ENCODE measurements at places on chromosomes 12 and 14.

- DNase-seq, result no peak
Observed at GRCh38 chr14:90795744-90796143, 20.5 kb downstream of the TTC7B start.

GRCh38 chr14:35406506-35407305 lies 2.2 kb upstream of the NFKBIA start:
- no peak for DNase-seq

- DNase-seq, result no peak
Observed at GRCh38 chr12:32398181-32398580, 1.2 kb upstream of the FGD4 start.

DNA sequence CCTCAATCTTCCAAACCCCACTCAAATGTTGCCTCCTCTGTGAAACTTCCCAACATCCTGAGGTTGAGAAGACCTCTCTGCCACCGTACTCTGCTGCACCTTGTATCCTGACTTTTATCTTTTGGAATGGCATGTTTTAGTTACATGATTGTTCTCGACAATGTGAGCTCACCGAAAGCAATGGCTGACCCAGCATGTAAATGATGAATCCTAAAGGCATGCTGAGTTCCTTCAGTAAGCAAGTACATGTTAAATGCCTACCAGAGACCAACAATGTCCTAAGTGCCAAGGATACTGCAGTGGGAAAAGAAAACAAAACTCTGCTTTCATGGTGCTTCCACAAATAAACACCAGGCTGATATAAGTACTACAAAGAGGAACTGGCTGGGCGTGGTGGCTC lies 13.7 kb downstream of the PPP1R13B start:
- DNase-seq, result no peak

DNA sequence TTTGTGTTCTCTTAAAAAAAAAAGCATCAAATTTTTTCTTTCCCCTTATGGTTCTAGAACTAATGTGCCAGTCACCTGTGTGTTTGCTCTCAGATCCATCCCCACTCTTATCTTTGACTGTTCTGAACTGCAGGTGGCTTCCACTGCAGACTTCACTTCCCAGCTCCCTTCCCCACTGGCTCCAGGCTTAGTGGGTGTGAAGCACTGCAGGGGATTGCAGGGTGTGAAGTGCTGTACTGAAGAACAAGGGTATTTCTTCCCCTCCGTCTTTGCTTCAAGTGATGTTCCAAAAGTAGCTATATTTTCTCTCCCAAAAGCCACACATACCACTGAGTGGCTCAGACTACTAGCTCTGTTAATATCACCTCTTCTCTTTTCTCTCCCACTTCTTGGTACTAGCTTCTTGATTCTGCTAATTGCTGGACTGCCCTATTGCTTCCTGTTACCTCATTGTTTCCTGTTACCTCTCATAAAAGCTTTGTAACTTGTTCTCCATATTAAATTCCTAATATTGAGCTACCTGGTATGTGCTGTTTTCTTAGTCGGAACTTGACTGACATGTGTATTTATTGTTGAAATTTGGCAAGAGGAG lies 115.4 kb upstream of the PRICKLE1 start:
- no peak for DNase-seq

GRCh38 chr12:14956024-14956891 lies 5.1 kb downstream of the ARHGDIB start:
- peak; percentile 11 for DNase-seq

GRCh38 chr12:114186241-114187002 lies 219.5 kb downstream of the TBX5 start:
- peak; percentile 13 for DNase-seq

DNA sequence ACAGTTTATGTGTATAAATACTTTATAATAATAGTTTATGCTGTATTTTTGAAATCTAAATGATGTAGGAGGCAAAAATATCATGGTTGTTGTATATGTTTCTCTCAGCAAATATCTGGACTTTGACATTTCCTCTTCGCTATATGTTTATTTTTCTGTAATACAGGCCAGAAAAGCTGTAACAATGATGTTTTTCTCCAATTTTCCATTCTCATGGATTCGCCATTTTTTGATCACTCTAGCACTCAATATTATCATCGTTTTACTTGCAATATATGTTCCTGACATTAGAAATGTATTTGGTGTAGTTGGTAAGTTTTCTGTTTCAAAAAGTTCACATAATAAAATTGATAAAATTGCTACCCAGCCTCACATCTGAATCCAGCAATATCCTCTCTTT lies 70.6 kb downstream of the SLC38A6 start:
- no peak for DNase-seq

DNA sequence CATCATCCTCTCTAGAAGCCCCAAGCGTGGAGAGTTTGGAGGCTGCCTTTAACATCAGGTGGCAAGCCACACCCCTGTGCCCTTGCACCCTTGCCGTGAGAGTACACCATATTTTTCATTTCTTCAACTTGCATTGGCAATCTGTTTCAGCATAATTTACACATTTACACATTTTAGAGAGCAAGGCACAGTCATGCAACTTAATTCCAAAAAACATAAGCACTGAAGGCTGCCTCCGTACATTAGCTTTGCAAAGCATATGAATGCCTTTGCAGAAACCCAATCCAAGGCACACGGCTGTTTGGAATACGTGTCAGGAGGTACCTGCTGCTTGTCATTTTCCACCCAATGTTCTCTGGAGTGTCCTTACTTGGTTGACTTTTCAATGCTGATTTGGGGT lies 833.1 kb downstream of the VRK1 start:
- peak; percentile 53 for DNase-seq

- no peak for DNase-seq
Observed at GRCh38 chr12:71356569-71356968, 83.0 kb upstream of the LGR5 start.

DNA sequence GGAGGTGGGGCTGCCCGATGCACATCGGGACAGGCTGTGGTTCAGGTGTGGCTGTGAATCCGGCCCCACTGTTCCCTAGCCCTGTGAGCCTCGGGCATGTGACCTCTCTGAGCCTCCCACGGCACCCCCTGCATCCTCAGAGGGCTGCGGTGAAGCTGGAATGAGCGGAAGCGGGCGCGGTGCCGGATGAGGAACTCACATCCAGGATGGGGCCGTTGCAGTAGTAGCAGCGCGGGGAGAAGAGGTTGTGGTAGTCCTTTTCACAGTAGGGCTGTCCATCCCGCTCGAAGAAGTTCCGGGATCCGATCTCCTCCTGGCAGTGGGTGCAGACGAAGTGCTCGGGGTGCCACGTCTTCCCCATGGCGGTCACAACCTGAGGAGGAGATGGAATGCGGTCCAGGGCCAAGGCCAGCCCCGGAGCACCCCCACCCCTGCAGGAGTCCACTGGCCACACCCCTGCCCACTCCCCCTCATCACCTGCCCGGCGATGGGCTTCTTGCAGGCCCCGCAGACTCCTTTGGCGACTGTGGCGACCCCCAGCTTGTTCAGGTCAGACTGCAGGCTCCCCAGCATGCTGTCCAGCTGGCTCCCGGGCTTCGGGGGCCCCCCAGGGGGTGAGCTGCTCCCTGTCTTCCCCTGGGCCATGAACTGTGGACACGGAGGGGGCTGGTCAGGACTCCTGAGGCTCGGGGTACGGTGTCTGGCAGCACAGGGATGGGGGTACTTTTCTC lies 13.9 kb upstream of the RPLP0 start:
- DNase-seq, result no peak

GRCh38 chr14:70340002-70340401 lies 19.5 kb downstream of the COX16 start:
- no peak for DNase-seq

GRCh38 chr12:132582582-132583410 lies 27.6 kb downstream of the LRCOL1 start:
- DNase-seq, result no peak

DNA sequence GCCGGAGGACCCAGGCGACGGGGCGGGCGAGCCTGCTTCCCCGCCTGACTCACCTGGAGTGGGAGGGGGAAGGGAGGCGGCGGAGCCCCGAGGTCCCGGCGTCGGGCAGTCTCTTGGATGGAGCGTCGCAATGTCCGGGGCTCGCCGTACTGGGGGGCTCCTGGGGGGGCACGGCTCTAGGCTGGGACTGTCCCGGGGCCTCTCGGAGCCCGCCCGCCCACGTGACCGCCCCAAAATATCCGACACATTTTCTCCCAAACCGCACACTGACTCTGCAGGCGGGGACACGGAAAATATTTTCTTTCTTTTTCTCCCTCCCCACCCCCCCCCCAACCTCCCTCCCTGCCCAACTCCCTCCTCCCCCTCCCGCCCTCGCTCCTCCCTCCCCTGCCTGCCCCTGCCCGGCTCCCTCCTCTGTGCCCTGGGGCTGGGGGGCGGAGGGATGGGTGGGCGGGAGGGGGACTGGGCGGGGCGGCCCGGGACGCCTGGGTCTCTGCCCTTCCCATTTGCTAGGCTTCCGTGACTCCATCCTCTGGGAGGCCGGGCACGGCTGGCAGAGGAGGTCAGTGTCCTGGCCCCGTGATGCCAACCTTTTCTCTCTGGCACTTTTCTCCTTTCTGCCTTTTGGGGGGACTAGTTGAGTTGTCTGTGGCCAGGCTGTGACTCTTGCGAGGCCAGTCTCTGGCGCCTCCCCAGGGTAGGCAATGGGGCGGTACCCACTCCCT lies at the start of gene RARG:
TSS of gene RARG (minus strand) at position 289 of the 725 bp plus-strand sequence. CDS start 4,664 bp downstream, outside the sequence.
- DNase-seq, result no peak

DNA sequence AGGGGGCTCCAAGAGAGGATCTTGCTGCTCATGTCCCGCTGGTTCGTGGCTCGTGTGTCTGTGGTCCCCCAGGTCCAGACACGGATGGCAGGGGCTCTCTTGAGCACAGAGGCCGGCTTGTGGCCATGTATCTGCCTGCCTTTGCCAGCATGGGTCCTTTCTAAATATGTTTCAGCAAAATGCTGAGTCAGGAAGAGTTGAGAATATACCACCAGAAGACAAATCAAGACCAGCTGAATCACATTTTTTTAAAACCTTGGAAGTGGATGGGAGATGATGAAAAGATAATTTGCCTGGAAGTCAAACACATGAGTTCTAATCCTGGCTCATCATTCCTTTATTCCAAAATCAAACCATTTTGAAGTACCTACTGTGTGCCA lies 58.0 kb downstream of the NUAK1 start:
- DNase-seq, result no peak

DNA sequence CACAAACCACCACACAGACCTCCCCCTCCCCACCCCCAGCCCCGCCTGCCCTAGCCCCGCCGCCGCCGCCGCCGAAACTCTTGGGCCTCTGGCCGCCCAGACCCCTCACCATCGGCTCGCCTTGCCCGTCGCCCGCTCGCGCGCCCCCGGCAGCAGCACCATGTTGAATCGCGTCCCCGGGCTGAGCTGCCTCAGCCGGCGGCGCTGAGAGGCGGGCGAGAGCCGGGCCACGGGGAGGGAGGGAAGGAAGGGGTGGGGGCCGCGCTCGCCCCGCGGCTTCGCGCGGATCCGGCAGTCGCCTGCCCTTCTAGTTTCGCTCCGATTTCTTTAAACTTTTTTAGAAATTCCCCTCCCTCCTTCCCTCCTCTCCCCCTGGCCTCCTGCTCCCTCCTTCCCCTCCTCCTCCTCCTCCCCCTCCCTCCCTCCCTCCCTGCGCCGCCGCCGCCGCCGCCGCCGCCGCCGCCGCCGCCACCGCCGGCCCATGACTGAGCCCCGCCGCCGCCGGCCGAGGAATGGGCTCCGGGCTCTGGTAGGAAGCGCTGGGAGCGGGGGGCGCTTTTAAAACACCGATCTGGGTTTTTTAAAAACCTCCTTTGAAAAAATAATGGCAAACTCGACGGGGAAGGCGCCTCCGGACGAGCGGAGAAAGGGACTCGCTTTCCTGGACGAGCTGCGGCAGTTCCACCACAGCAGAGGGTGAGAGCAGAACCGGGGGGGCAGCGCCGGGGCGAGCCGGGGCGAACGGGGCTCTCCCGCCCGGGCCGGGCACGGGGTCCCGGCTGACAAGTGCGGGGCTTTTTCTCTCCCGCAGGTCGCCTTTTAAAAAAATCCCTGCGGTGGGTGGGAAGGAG lies at the start of gene ARID2:
TSS of gene ARID2 (plus strand) at position 474 of the 851 bp plus-strand sequence. CDS start at position 605, 131 bp downstream.
- peak; percentile 48 for DNase-seq

- DNase-seq, result no peak
Observed at GRCh38 chr14:57420986-57421385, 30.6 kb downstream of the NAA30 start.

GRCh38 chr14:75497191-75497590 lies 25.1 kb upstream of the BATF start:
- no peak for DNase-seq

DNA sequence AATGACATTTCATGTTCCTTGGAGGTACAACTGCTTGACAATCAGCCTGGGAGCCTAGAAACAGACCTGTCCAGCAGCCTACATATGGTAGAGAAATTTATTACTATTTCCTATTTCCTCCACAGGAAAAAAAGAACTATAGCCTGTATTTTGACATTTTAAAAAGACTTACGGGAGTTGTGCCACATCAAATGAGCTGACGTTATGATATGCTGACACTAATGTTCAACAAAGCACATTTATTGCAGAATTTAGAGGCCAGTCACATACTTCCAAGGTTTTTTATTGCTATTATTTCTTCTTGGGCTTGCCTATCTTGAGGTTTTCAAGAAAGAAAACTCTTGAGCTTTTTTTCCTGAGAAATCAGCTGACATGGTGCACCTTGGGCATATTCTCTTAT lies 305.3 kb downstream of the LRIG3 start:
- no peak for DNase-seq

- no peak for DNase-seq
Observed at GRCh38 chr14:103380719-103381377, 4.4 kb upstream of the MARK3 start.

GRCh38 chr12:82458101-82458500 lies 99.8 kb downstream of the METTL25 start:
- DNase-seq, result no peak

GRCh38 chr14:101372894-101373620 lies 188.2 kb upstream of the DIO3 start:
- DNase-seq, result no peak

DNA sequence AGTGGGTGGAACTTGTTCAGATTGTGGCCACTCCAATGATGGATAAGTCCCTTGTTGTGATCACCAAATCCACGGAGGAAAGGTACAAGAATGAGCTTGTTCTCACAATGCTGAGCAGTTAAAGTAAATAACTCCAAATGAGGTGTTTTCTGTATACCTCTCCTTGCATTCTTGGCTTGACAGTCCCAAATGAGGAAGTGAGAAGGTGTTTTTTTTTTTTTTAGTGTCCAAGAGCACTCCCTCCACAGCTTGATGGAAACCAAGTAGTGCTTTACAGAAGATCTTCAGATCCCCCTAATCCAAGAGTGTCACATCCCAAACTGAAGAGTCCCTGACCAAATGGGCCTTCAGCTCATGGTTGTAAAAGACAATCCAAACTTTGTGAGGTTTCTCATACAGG lies 153.6 kb downstream of the ATP23 start:
- DNase-seq, result no peak

- no peak for DNase-seq
Observed at GRCh38 chr14:49621114-49621881, 699 bp downstream of the MGAT2 start.

Data from spinal cord (tissue), 10 donors.